Keratinocyte (primary cell): ENCODE measurements at places on chromosomes 1 and 21.

DNA sequence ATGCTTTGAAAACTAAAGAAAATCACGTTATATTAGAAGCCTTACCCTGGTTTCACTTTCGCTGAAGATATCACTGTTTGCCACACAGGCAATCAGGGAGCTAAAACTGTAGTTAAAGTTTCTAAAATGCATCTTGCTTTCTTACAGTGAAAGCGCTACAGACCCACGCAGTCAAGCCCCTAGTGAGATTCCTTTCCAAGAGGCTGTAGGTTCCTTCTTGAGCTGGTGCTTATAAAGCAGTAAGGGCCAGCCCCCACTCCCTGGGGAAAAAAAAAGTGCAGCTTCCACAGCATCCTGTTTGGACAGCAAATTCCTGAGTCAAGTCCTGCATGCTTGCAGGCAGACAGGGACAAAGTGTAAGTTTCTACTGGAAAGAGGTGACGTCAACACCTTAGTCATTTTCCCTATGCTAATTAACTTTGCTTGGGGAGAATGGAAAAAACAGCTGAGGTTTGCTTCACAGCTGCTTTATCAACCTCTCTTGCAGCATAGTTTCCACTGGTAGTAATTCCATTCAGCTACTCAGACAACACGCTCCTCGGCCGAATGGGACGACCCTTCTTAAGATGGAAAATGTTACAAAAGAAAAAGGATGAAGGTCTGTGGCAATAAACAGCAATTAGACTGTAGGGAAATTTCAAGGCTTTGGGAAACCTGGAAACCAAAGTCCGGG is 14.7 kb upstream of the KCNE1 start:
- peak; percentile 80 for DNase-seq

DNA sequence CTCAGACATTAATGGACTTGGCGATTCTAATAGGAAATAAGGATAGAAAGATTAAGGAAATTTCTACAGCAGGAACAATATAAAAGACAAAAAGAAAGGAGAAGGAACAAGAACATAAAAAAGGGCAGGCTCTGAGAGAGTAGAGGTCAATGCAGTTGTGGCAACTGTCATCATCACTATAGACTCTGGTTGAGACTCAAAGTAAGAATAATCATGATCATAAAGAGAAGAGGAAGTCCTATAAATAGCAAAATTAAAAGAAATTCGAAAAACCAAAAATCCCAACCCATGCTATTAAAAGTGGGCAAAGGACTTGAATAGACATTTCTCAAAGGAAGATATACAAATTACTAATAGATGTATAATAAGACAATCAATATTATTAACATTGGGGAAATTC is 14.4 kb upstream of the XCL1 start:
- DNase-seq, result no peak

- no peak for DNase-seq
These were observed 192.7 kb downstream of the PTPRU start for GRCh38 chr1:29428997-29429396.

- no peak for DNase-seq
These were observed 11.9 kb upstream of the NRIP1 start for GRCh38 chr21:15076730-15077129.

GRCh38 chr21:41402796-41403195 is 23.2 kb upstream of the MX1 start:
- DNase-seq, result no peak
